ENCODE measurements at places on chromosomes 3 and 15.

DNA sequence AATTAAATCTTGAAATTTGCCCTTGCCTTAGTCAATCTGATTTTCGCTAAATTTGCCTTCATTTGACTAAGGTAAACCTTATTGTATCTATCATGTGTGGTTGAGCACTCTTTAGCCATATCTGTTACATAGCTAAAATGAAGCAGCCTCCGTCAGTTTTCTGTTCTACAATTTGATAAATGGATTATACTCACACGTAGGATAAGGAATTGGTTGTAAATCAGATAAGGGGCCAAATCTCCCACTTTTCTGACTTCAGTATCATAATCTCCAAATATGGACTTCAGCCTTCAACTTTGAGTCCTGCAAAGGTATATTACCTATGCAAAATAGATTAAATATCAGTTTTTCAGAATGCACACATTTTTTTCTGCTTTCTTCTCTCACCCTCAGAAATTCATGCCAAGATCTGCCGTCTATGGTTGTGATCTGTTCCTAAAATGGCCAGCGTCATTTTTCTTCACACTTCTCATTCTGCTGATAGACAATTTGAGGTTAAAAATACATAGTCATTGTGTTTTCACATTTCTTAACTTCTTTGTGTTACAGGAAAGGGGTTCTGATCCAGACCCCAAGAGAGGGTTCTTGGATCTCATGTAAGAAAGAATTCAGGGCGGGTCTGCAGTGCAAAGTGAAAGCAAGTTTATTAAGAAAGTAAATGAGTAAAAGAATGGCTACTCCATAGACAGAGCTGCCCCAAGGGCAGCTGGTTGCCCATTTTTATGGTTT is 36.9 kb downstream of the RAB8B start:
- no peak for DNase-seq

DNA sequence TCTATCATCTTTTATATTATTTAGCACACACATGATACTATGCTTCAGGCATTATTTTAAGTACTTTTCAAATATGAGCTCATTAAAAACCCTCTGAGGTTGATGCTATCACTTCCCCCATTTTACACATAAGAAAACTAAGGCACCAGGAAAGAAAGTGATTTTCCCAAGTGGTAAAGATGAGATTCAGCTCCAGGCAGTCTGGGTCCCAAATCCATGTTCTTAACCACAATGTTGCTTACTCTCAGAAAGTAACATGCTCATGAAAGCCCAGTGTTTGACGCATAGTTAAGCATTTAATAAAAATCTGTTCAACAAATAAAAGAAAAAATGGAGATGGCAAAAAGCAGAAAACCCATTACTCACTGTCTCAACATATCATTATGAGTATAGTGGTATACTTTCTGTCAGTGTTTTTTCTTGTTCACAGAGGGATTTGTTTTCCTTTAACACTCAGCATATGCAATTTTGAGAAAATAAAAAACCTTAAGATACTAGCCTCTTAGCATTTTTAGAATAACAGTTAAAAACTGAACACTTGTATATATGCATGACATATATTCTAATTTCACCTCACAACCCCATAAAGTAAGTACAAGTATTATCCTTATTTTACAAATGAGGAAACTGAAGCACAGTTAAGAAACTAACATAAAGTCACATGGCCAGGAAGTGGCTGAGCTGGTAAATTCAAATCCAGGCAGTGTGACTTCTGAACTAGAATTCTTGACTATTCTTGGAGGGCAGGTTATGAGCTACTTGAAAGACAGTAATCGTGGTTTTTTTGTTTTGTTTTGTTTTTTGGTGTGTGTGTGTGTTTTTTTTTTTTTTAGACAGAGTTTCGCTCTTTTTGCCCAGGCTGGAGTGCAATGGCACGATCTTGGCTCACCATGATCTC is 10.4 kb downstream of the PEAK1 start:
- no peak for DNase-seq

DNA sequence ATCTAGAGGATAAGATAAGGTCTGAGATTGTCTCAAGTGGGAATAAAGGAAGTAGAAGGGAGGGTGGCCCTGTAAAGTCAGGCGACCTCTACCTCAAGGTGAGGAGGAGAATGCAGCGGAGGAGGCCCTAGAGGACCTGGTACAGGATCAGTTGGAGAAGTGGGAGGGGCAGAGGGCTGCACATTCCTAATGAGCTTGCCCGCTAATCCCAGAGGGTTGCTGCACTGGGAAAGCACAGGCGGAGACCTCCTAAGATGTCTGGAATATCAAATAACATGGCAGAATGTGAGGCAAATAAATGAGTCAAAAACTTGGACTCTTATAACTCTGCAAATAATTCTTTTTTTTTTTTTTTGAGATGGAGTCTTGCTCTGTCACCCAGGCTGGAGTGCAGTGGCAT is 30.2 kb upstream of the VPS8 start:
- no peak for DNase-seq

DNA sequence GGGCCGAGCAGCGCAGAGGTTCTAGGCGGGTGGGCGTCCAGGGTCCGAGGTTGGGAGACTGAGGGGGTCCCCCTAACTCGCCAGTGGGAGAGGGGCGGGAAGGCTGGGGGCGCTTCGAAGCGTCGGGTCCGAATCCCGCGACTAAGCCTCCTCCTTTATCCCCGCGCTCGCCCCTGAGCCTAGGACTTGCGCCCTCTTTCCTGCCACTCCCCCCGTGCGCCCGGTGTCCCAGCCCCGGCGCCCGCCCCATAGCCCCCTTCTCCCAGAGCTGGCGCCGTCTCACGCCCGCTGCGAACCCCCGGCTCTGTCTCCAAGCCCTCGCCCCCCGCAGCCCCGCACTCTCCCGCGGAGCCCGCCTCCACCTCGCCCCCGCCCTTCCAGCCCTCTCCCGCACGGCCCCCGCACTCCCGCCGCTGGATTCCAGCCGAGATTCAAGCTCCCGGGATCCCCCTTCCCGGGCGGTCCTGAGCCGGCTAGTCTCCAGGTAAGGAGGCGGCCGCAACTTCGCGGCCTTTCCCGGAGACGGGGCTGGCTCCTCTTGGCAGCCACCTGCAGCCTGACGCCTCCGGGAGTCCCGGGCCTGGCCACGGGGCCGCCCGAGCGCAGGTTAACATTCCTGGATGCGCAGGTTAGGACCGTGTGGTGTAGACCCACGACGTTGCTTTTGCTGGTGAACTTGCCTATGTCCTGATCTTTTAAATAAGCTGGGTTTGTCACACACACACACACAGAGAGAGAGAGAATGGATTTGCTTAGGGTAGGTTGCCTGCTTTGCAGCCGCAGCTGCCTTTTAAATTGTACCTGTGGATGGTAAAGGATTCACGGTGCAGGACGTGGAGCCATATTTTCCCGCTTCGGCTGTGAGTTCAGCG is 563 bp downstream of the PXYLP1 start:
- DNase-seq = peak; percentile 16

DNA sequence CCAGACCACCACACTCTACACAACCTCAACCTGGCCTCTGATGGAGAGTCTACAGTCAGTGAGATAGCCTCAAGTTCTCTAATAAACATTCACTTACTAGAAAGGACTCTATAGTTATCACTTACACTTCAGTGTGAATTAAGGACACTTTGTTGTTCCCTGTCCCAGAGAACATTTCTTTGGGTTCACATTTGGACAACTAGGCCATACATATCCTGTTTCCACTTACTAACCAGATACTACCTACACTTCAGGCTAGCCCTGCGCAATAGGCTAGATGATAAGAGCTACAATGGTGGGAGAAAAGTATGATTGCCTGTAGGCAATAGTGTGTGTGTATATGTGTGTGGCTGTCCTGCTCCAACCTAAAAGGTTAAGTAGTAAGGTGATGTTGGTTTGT is 72.7 kb downstream of the TP63 start:
- DNase-seq = no peak

- no peak for DNase-seq
Measured at GRCh38 chr3:185572183-185572582, 13.9 kb upstream of the SENP2 start.
